ENCODE measurements at places on chromosomes 3 and 15. TPM values are rescaled to one million over a fixed set of nuclear protein-coding genes. Genes with fewer than 3 reads are reported as not detected.

GRCh38 chr3:158794936-158795518, 6.8 kb upstream of the MFSD1 start:
- DNase-seq, result no peak

GRCh38 chr15:80920271-80920699, 69.3 kb downstream of the MESD start:
- no peak for DNase-seq

DNA sequence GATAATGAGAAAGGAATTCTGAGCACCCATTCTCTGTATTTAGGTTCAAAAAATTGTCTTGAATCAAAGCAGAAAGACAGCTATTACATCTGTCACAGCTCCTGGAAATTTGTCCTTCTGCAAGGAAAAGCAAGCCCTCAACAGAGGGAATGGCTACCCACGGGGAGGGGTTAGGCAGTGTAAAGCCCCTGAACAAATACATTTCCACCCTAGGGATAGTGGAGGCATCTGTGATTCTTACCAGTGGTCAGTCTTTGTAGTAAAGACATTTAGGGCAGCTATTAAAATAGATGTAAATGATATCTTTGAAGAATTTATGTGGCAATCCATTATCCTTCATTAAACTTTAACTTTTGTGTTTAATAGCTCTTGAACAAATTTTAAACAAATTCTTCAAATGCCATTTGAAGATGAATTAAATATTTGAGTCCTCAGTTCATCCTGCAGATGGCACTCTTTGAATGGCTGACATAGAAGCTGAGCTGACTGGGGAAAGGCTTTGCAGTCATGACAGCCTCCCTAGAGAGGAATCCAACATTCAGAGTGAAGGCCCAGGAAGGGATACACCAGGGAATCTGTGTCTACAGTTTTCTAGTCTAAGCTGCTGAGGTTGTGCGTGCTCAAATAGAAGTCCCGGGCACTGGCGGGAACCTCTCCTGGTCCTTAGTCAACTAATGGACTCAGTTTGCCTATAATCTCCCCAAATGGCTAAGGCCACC, 359.7 kb upstream of the ROPN1 start:
- DNase-seq, result no peak

Gene HRG
- total RNA-seq, result not detected
